T-helper 9 cell (primary cell): ENCODE measurements at places on chromosomes 13 and 19.

DNA sequence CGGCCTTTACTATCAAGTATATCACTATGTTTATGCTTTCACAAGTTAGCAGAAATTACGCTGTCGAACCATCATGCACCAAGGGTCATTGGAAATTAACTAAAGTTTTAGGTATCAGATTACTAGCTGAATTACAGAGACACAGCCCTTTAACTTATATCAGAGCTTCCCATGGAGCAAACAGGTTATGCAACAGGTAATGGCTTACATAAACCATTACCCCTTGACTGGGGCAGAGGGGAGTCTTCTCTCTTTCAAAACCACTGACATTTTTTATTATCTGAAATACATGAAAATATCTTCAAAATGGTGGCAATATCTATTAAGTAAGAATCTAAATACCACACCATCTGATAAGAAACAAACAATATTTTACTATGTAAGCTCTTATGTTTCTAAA is 1692.9 kb upstream of the SLC10A2 start:
- DNase-seq, result no peak

- DNase-seq, result no peak
These were observed 4.3 kb upstream of the RAP2A start for GRCh38 chr13:97429681-97430081.

DNA sequence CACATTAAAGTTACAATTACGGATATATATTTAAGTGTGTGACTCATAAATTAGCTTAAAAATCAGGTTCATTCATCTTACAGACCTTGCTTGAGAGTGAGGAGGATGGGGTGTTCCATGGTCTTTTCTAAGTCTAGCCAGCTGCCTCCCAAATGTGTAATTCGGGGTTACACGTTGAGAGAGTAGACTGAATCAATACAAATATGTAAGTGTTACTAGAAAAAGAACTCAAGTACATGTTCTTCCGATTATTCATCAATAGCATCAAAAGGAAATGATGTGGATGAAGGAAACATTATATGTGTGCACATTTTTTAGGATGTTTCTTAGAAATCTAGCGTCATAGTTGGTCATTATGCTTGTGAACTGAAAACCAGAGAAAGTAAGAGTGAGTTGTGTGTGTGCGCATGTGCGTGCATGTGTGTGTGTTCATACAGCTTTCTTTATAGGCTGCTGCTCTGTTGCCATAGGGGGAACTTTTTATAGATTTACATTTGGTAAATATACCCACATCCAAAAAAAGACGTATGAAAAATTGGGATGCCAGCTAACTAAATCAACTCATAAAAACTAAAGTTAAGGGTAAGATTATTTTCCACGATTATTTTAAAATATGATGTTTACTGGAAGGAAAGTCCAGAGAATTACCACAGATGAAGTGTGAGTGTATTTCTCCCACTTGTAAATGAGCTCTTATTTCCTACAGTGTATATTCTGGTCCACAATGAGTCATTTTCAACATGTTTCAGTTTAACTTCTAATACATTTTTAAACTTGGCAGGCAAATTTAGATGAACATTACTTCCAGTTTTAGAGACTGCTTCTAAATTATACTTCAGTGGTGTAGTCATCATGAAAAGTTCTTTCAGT is 82.4 kb downstream of the PIBF1 start:
- no peak for DNase-seq

DNA sequence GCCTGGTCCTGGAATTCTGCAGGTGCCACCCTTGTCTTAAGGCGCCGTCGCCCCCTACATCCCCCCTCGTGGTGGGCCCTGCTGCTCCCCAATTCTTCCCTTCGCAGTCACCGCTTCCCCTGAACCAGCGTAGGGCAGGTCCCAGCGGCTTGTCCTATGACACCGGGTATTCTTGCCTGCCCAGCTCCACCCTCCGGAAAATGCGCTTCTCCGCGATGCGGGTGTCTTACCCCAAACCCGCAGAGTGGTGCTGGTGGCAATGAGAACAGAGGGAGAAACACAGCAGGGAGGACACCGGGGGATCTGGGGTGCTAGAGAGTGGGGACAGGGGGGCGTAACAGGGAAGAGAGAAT is 9.0 kb downstream of the ZNF808 start:
- DNase-seq, result peak; percentile 27

GRCh38 chr19:17499648-17500446 is 11.6 kb upstream of the PGLS start:
- no peak for DNase-seq

- DNase-seq, result no peak
These were observed 190.1 kb downstream of the FOXO1 start for GRCh38 chr13:40476175-40476958.

DNA sequence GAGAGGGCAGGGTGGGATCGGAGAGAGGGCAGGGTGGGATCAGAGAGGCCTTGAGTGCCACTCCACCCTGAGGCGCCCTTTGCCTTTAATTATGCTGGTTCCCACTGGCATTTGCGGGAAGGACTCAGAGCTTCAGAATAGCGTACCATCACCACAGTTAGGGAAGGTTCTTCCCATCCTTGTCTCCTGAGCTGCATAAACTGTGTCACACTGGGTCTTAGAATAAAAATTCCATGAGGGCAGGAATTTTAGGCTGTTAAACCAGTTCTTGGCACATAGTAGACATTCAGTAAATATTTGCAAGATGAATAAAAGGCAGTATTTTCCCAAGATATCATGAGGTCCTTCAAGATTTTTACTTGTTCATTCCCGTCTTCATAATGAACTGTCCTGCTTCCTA is 24.4 kb downstream of the PPP2R1A start:
- DNase-seq, result no peak

DNA sequence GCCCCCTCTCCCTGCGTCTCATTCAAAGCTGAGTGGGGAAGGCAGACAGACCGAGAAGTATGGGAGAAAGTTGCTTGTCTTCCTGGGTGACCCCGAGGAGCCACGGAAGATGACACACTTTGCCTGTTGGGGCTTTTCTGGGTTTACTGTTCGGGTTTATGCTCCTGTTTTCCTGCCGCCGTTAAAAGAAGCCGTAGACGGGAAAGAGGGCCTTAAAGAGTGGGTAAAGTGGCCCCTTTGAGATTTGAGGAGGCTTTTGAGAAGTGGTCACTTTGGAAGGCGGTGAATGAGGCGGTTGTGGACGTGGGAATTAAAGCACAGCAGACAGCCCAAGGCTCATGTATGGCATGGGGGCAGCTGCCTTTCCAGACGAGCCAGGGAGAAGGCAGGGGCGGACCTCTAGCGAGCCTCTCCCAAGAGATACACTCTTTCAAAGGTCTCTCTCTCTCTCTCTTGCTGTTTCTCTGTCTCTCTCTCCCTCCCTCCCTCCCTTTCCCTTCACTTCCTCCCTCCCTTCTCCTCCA is 493 bp upstream of the LHFPL6 start:
- no peak for DNase-seq

DNA sequence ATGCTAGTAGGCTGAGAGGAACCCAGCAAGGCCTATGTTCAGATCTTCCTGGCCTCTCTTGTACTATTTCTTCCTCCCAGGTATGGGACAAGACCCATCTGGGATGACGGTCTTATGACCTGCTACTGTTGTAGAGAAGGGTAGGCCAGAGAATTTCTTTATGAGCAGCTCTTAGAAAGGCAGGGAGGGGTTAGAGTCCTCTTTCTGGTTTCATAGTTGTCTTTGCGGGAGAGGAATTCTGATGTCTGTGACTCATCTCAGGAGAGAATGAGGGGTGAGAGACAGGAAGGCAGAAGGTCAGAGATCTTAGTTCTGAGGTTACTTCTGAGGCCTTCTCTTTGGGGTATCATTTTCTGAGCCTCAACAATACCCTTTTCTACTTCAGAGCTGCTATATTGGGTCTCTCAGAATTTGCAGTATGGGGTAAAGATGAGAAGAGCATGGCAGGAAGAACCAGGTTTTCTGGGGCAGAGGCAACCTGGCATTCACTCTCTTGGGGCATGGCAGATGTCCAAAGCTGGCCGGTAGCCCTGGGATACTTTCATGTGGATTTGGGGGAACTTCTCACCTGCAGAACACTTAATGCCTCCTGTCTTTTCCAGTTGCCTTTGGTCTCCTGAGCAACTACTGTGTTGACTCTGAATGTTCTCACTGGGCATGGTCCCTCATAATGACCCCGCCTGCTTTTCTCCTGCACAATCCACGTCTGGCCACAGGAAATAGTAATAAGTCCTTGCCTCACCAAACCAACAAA is 154.4 kb downstream of the GGACT start:
- DNase-seq, result no peak

DNA sequence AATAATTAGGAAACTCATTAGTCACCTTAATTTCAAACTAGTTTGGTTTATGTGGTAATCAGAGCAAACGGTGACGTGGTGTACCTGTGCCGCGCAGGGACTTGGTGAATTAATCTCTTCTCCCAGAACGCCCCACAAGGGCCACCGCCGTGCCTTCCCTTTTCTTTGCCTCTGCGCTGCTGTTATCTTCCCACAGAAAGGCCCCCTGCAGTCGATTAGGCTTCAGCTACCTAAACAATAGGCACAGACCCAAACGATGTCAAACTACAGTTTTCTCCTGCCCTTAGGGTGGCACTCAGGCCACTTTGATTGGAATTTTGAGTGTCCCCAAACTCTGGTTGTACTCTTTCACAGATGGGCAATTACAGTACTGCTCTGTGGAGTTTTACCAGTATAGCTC is 115.5 kb downstream of the GGACT start:
- no peak for DNase-seq
